ENCODE measurements at places on chromosomes 2 and 18. TPM values are rescaled to one million over a fixed set of nuclear protein-coding genes. Genes with fewer than 3 reads are reported as not detected.

Gene MDH1
- 147 TPM for total RNA-seq

Gene RAPH1
- 54.9 TPM for total RNA-seq

Gene IL36B
- total RNA-seq: 5.2 TPM

Gene CHRND
- not detected for total RNA-seq

Gene RGPD3
- 0.30 TPM for total RNA-seq

Gene ZNF385B
- 0.89 TPM for total RNA-seq

Gene SKA1
- 0.95 TPM for total RNA-seq

Gene EGR4
- total RNA-seq: not detected

Gene ERBB4
- 1.5 TPM for total RNA-seq

Gene LYG1
- total RNA-seq: 1.3 TPM

Gene OTOS
- total RNA-seq: not detected

Gene MEP1B
- total RNA-seq: not detected

Gene CTLA4
- total RNA-seq: not detected

Gene RMND5A
- total RNA-seq: 94.7 TPM

Gene SEMA4C
- total RNA-seq: 19.5 TPM

Gene UPP2
- total RNA-seq: not detected

Gene TIA1
- total RNA-seq: 42.2 TPM

Gene SNTG2
- 3.2 TPM for total RNA-seq

Gene GREB1
- 5.2 TPM for total RNA-seq

Gene RAB27B
- total RNA-seq: 18.0 TPM

Gene VWC2L
- not detected for total RNA-seq

Gene EVA1A
- 5.7 TPM for total RNA-seq

Gene OTOF
- 0.17 TPM for total RNA-seq

Gene PTPRM
- total RNA-seq: 73.7 TPM

Gene PAX8
- total RNA-seq: 4.8 TPM

Gene POTEC
- not detected for total RNA-seq

Gene CAPN14
- total RNA-seq: 0.97 TPM

Gene CDCA7
- total RNA-seq: 11.8 TPM

Gene CERKL
- not detected for total RNA-seq

Gene MGAT4A
- total RNA-seq: 6.4 TPM

Gene ZSWIM2
- not detected for total RNA-seq

Gene SERPINB4
- total RNA-seq: 0.44 TPM

Gene WNT10A
- 14.3 TPM for total RNA-seq

Gene VIT
- total RNA-seq: 9.1 TPM

Gene TUBA4B
- total RNA-seq: not detected

Gene ASIC4
- total RNA-seq: not detected

Gene POTEI
- total RNA-seq: not detected

Gene TRIM54
- total RNA-seq: not detected

Gene NMUR1
- total RNA-seq: 0.15 TPM

Gene KATNAL2
- 1.1 TPM for total RNA-seq

Gene NT5DC4
- not detected for total RNA-seq

Gene CACNB4
- 14.5 TPM for total RNA-seq

Gene DNER
- 27.4 TPM for total RNA-seq

Gene ATF2
- total RNA-seq: 24.3 TPM

Gene IFT172
- total RNA-seq: 29.2 TPM

Gene IL36A
- not detected for total RNA-seq

Gene SERPINB2
- 71.5 TPM for total RNA-seq

Gene PRSS56
- total RNA-seq: not detected

Gene MERTK
- total RNA-seq: 5.8 TPM

Gene RNF144A
- 8.0 TPM for total RNA-seq

Gene ATG16L1
- total RNA-seq: 38.6 TPM

Gene FAM110C
- 22.0 TPM for total RNA-seq

Gene SERPINE2
- total RNA-seq: 16.5 TPM

Gene IL1R1
- 57.1 TPM for total RNA-seq
